ENCODE measurements at places on chromosomes 3 and 15.
A peak's percentile ranks its signal among the peaks of the same experiment; 100 is the strongest.

DNA sequence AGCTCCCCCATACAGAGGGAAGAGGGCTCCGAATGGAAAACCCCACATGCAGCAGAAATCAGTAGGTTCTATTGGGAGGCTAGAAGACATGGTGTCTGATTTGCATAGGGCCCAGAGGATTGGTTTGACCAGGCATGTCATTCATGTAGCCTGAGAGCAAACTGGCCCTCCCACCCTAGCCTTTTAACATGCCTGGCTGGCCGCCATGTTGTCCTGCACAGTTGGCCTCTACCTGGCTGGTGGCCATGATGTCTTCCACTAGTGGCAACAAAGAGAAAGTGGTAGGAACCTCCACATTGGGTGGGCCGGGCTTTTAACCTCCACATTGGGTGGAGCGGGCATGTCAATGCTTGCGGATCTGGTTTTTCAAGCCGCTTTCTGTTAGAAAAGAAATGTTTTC is 312.1 kb downstream of the TAFA4 start:
- DNase-seq = no peak

GRCh38 chr3:184731786-184732537 is 20.1 kb upstream of the MAGEF1 start:
- DNase-seq = no peak

DNA sequence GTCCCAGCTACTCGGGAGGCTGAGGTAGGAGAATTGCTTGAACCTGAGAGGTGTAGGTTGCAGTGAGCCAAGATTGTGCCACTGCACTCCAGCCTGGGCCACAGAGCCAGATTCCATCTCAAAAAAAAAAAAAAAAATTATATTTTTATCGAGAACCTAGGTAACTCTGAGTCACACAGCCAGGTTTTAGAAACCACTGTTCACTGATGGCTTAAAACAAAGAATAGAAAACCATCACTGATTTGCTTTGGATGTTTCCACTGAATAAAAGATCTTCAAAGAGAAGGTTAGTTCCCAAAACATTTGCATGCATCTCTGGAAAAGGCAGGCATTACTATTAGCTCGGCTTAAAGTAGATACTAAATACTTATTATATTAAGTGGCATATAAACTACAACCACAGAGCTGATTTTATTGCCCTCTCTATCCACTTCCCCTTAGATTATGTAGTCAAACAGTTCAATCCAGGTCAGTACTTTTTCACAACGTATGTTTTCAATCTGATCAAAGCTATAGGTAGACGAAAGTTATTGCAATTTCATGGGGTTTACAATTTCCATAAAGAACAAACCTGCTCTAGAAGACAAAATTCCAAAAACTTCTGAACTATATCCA is 1.4 kb downstream of the B4GALT4 start:
- peak; percentile 13 for DNase-seq

GRCh38 chr3:114496021-114496434 is 202.2 kb downstream of the TIGIT start:
- no peak for DNase-seq

- no peak for DNase-seq
Measured at GRCh38 chr15:41503669-41504010, 10.0 kb downstream of the ITPKA start.

- no peak for DNase-seq
Measured at GRCh38 chr3:42829628-42830436, 20.6 kb downstream of the ACKR2 start.

DNA sequence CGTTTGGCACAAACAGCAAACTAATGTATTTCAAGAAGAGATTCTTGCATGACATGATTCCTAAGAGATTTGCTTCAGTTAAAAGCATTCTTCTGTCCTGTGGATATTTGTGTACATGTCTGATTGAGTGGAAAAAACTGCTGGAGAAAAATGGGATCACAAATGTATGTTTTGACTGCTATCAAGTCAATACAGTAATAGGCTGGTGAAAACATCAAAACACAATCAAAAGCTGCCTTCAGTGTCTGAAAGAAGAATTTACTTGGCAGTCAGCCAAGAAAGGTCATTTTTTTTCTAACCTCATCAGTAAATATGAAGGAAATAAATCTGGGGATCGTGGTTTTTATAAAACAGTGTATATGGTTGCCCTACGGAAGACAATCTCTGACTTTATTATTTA is 1214.8 kb downstream of the NSUN3 start:
- DNase-seq = no peak

Measured in suppressor macrophage (primary cell).